ENCODE measurements at places on chromosomes 3 and 15. TPM values are rescaled to one million over a fixed set of nuclear protein-coding genes. Genes with fewer than 3 reads are reported as not detected.

GRCh38 chr3:37072892-37073291, 79.6 kb downstream of the MLH1 start:
- DNase-seq = no peak

GRCh38 chr15:81054236-81054635, 53.5 kb downstream of the TLNRD1 start:
- DNase-seq = no peak

- no peak for DNase-seq
Measured at GRCh38 chr15:77311618-77312398, 108.1 kb downstream of the PEAK1 start.

CAV3 gene
- total RNA-seq = not detected

- DNase-seq = no peak
Measured at GRCh38 chr3:31197941-31198340, 303.5 kb upstream of the GADL1 start.

DNA sequence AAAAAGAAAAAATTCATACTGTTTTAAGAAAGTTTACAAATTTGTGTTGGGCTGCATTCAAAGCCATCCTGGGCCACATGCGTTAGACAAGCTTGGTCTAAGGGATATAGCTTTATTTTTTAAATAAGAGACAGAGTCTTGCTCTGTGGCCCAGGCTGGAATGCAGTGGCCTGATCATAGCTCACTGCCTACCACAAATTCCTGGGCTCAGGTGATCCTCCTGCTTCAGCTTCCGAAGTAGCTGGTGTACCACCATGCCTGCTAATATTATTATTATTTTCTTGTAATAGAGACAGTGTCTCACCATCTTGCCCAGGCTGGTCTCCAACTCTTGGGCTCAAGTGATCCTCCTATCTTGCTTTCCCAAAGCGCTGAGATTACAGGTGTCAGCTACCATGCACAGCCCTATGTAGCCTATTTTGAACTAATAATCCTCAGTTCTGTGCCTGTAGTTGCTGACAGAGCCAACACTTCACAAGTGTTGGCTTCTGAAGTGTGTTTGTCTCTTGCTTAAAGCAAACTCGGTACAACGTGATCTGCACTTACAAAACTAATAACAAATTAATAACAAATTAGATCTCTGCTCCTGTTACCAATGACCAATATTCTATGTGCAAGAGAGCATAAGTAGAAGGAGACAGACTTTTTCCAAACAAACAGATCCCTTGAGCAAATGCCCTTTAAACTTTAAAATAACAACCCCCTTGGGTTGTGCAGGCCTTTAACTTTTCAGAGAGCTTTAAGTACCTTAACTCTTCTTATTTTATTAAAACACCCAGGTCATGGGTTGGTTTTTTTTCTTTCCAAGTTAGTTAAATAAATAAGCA, 135.2 kb downstream of the VGLL4 start:
- no peak for DNase-seq
